H1 (cell line): ENCODE measurements at places on chromosomes 7 and 10.

DNA sequence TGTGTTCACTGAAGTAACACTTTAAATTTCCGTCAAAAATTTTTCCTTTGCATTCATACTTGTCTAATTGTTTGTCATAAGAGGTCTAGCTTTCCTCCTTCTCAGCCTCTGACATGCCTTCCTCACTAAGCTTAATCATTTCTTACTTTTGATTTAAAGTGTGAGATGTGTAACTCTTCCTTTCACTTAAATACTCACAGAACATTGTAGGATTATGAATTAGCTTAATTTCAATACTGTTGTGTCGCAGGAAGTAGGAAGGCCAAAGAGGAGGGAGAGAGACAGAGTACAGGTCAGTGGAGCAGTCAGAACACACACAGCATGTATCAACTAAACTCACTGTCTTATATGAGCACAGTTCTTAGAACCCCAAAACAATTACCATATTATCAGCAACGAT is 99.0 kb downstream of the SRPK2 start:
- DNase-seq = no peak

GRCh38 chr10:69228151-69228550 is 8.0 kb downstream of the HKDC1 start:
- DNase-seq = no peak

DNA sequence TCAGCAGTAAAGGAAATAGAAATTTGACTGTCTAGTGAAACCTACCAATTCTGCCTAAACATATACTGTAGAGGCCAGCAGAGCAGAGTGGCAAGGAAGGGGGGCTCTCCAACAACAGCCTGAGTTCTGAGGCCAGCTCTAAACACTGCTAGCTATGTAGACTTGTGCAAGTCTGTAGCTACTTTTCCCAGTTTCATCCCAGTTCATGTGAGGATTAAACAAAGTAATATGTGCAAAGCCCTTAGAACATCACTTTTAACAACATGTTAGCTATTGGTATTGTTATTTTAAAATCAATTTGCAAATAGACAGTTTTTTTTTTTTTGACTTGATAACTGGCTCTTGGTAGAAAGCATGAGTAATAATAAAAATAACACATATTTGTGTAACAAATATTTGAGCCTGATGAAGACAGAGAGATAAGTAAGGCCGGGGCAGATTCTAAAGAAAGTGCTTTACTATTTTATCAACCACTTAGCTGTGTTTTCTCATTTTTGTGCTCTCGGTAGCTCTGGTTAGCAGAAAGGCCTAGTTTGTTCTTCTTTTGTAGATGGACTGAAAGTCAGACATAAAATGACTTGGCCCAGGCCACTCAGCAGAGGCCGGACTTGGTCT is 9.3 kb downstream of the CHST12 start:
- DNase-seq = no peak

DNA sequence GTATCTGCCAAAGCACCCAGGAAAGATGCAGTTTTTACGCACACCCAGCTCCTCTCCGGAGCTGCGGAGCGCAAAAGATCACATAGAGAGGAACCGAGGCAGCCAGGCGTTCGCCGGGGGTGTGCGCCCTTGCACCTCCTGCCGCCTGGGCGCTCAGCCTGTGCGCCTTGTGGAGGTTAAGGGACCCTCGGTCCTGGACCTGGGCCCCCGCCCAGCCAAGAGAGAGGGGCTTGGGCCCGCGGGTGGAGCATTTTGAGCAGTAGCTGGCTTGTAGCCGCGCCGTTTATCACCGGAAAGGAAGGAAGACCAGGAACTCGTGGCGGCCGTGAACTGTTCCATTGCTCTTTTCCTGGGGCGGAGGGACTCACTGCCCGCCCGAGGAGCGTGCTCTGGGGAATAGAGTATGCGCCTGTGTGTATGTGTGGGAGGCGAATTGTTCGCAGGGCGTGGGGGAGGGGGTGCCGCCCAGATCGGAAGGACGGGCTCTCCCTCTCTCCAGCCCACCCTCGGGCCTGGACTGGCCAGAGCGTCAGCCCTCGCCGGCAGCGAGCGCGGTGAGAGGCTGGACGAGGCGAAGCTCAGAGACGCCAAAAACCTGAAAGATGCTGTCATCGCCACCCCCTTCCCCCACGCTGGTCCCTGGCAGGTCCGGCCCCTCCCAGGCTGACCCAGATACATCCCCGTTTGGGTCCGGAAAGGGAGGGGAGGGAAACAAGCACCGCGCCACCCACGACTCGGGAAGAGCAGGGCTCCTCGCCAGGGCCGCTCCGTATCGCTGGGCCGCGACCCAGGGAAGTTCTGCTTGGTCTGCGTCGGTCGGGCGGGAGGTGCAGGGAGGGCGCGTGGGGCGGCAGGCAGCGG is 1.2 kb upstream of the WNT2 start:
- DNase-seq = no peak

- DNase-seq = no peak
Observed at GRCh38 chr7:28290496-28290895, 109.9 kb upstream of the JAZF1 start.

- DNase-seq = no peak
Observed at GRCh38 chr7:40810274-40810673, 675.5 kb downstream of the SUGCT start.

- DNase-seq = no peak
Observed at GRCh38 chr10:71228875-71229675, 16.7 kb downstream of the UNC5B start.

- no peak for DNase-seq
Observed at GRCh38 chr7:8089036-8089780, 120.6 kb downstream of the GLCCI1 start.

DNA sequence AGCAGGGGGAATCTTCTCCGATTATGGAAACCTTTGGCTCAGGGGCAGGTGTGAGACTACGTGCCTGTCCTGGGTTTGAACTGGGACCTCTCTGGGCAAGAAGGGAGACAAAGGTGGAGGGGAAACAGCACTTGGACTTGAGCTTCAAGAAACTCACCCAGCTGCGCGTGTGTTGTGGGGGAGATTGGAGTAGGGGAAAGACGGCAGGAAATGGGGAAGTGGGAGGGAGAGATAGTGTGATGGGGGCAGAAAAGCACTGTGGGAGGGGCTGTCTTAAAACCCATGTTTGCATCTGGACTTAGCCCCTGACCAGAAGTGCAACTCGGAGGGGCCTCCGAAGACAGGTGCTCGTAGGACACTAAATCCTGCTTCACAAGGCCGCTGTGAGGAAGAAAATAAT is 107.0 kb downstream of the HIP1 start:
- DNase-seq = no peak
